SIG-M5 (cell line): ENCODE measurements at places on chromosomes 16 and 17.
A peak's percentile ranks its signal among the peaks of the same experiment; 100 is the strongest.

DNA sequence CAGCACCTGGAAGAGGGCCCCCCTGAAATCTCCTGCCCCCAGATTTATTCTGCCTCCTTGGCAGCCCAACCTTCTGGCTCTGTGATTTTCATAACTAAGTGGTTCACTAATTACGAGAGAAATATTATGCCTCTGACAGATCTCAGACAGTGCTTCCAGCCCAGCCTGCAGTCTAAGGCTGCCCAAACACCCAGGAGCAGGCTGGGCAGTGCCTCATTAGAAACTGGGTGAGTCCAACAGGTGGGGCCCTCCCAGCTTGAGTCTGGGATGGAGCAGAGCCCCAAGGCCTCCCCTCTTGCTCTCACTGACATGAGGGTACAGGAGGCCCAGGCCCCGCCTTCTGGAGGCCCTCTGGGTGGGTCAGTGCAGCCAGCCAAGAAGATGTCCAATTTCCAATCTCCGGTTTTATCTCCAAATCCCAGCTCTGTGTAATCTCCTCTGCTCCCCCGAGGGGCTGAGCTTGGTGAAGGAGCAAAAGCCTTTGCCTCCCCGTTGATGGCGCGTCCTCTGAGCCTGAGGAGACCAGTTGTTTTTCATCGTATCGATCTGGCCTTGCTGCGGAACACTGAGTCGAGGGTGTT, 20.1 kb upstream of the ABCC3 start:
- no peak for DNase-seq

DNA sequence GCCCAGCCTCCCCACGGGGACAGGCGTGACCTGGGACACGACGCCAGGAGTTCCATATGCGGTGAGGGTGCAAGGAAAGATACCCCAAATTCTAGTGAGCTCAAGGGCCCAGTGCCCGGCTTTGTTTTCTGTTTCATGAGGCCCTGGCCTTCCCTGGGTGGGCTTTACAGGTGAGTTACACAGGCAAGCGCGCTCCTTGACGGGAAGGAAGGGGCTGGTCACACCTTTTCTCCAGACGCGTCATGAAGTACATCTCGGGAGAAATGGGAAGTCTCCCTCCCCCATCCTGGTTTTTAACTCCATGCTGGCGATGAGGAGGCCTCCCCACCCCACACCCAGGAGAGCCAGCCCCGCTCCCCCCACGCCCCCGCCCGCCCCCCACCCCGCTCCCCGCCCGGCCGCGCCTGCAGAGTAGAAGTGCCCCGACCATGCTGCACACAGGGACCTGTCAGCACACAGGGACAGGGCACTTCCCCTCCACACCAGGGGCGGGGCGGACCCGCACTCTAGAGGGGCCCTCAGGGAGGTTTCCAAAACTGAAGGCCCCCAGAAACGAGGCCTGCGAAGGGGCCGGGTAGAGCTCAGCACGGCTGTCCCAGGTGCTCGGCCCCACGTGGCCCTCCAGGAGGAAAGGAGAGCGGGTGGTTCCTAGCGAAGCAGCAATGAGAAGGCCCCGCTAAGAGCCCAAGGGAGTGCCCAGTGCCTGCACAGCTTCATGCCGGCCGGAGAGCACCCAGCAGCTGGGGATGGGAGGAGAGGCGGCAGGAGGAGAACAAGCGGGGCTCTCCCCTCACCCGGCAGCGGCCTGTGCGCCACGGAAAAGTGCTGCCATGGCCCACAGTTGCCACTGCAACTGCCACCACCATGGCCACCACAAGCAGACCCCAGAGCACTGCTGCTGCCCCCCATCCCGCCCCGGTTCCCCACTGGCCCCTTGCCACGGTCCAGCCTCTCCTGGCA, 7.7 kb downstream of the CYB561 start:
- no peak for DNase-seq

DNA sequence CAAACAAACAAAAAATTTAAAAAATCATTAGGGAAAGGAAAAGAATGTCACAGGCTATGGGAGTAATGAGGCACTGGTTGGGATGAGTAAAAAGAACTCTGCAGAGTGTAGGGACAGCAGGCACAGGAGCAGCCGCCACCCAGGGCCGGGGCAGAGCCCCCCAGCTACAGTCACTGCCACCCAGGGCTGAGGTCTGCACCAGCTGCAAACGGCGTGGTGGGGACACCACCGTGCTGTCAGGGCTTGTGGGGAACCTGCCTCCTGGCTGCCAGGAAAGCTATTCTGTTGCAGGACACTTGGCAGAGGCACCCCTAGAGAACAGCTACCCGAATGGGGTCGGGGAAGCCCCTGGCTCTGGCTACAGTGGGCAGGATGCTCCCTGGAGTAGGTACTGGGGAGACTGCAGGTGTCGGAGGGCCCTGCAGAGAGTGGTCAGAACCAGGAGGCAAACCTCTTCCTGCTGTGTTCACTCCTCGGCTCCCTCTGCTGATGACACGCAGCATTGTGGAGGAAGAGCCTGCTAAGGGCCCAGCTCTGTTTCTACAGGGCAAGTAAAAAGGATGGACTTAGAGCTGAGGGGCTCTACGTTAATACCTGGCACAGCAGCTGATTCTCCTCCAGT, 32.3 kb upstream of the CAPN15 start:
- DNase-seq = no peak

GRCh38 chr17:6548034-6548433, 8.3 kb downstream of the PITPNM3 start:
- DNase-seq = no peak

GRCh38 chr17:78748730-78749317, 33.2 kb downstream of the CYTH1 start:
- peak; percentile 95 for DNase-seq
